ENCODE measurements at places on chromosomes 13 and 19.

GRCh38 chr13:49410006-49410405 lies 33.9 kb downstream of the CAB39L start:
- DNase-seq, result no peak

- no peak for DNase-seq
These were observed 277.5 kb downstream of the DNAJC15 start for GRCh38 chr13:43300865-43301264.

- no peak for DNase-seq
These were observed 427 bp downstream of the PLPPR3 start for GRCh38 chr19:821231-821824.

- no peak for DNase-seq
These were observed 153.6 kb downstream of the KATNAL1 start for GRCh38 chr13:30153545-30154426.

- DNase-seq, result no peak
These were observed 34.2 kb upstream of the ZNF254 start for GRCh38 chr19:24052811-24053210.

DNA sequence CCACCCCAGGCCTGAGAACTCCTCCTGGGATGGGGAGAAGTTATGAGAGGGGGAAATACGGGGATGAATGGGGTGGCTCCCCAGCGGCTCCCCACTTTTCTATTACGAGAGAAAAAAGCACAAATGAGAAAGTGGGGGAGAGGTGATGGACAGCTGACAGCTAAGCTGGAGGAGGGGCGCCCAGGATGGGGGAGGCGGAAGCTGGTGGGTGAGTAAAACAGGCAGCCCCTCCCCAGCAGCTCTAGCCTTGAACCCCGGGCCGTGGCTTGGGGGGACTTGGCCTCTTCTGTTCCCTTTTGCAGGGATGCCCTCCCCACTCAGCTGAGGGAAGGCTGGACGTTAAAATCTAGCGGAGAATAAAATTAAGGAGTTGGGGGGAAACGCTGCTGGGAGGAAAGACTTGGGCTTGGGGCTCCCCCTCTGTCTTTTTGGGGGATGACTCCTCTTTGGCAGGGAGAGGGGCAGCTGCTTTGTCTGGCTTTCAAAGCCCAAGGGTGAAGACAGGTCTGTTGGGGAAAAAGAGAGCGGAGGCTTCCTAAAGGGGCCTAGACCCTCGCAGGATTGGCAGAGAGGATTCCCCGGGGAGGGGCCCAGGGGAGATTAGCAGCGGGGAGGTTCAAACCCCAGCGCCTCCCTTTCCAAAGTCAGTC lies 1.4 kb upstream of the SAMD1 start:
- no peak for DNase-seq

- no peak for DNase-seq
These were observed 11.4 kb downstream of the XRCC1 start for GRCh38 chr19:43563816-43564457.

- no peak for DNase-seq
These were observed 56.6 kb downstream of the COL4A1 start for GRCh38 chr13:110250258-110250891.

DNA sequence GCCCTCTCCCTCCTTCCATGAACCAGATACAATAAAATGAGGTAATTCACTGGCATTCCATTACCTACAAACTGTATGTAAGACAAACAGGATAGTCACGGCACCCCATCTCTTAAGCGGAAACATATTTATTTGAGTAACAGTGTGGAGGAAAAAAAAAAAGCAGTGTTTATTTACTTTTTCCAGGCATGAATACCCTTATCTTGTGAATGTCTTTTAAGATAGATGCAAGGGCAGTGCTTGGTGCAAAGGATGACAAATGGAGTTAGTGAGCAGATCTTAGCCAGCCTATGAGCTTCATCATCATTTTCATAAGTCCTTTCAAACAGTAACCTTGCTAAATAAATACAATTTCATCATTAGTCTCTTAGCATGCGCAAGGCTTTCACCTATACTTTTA lies 1661.8 kb upstream of the SPRY2 start:
- no peak for DNase-seq

DNA sequence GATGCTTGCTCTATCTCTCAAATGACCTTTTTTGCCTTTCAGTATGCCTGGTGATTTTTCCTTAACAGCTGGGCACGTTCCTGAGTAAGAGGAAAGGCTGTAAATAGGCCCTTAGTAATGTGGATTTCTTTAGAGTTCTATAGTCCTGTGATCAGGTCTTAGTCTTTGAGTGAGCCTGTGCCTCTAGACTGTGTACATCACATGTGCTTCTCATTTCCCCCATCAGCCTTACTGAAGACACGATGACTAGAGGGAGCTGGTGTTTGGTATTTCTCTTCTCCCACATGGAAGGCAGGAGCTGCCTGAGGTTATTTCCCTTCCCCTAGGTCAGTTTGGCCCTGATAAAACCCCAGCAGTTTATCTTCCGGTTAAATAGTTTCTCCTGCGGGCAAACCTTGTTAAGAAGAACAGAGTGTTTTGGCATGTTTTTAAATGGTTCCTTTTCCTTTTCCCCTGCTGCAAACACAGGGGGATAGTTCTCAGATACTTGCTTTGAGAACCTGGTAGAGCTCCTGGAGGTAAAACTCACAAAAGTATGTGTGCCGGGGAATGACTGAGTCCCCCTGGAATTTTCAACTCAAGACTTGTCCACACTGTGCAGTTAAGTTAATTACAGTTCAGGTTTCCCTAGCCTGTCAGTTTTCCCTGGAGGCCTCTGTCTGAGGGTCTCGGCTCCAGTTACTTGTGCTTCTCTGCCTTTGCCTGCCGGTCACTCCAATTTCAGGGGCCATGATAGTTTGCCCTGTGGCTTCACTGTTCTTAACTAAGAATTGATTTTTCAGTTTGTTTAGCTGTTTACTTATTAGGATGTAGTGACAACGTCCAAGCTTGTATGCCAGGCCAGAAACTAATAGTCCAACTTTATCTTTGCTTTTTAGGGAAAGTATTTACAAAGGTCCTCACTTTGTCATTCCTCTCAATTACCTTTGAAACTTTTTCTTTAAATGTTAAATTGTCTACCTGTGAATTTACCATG lies 94.4 kb downstream of the URI1 start:
- no peak for DNase-seq

DNA sequence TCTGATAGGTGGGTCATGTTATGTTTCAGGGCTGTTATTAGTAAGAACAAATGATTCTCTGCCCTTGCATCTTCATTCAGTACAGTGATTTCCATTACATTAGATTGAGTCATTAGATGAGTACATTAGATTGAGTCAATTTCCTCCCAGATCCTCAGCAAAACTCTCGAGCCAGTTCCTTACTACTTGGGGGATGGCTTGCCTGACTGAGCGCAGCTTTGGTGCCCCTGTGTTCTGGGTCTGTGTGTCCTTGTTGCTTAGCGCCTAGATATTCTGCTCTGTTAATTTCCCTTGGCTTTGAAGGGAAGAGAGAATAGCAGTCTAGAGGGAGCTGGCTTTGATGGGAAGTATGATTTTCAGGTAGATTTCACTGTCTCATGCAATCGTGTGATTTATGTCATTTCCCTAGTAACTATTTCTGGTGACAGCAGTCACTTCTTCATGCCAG lies 19.1 kb upstream of the SCEL start:
- no peak for DNase-seq

GRCh38 chr13:26456650-26457049 lies 100.8 kb upstream of the WASF3 start:
- DNase-seq, result no peak

- DNase-seq, result no peak
These were observed 676 bp downstream of the BRCA2 start for GRCh38 chr13:32316028-32316339.

DNA sequence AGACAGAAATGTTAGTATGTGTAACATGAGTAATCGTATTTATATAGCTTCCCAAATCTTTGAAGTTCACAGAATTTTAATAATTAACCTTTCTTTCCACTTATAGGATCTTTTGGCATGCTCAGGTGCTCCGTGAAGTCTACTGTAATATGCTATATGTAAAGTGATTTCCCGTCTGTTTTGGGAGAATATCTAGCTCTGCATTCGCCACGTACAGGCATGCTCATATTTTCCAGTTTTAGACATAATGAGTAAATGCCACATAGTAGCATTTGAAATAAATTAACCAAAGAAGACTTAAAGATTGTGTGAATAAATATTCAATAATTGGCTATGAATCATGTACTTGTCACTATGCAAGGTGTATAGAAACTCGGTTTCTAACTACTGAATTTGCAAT lies 189.0 kb upstream of the CSNK1A1L start:
- no peak for DNase-seq

DNA sequence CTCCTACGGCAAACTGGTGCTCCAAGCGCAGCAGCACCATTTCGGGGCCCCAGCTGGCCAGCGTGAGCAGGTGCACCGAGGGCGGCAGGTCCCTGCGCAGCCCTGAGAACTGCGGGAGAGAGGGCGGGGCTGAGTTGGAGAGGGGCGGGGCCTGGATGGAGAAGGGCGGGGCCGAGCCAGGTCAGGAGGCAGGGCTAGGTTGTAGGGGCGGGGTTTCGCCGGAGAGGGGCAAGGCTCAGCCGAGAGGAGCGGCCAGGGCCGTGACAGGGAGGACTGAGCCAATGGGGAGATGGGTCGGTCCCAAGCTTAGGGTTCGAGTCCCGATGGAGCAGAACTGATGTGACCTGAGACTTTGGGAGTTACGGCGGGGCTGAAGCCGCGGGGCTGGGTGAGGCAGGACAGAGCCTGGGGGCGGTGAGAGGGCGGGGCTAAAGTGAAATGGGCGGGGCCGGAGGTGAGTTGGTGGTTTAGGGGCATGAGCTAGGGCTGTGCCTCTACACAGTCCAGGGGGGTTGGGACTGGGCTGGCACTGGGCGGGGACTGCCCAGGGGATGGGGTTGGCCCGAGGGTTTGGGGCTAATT lies 19.0 kb downstream of the MAN2B1 start:
- no peak for DNase-seq

DNA sequence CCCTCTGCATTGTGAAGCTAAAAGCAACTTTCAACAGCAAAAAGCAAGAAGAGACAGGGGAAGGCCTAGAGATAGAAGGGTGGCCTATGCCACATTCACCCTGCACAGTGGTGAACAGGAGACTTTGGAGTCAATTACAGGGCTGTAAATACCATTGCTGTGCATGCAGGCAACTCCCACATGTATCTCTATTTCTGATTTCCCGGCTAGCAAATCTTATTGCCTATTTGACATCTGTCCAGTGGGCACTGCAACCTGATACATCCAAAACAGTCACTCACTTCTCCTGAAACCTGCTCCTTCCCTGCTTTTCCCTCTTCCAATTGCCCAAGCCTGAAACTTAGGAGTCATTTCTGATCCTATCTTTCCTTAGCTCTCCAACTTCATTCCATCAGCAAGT lies 13.4 kb downstream of the RUBCNL start:
- DNase-seq, result no peak
